Neural crest cell (in vitro differentiated cells): ENCODE measurements at places on chromosomes 13 and 19. TPM values are rescaled to one million over a fixed set of nuclear protein-coding genes. Genes with fewer than 3 reads are reported as not detected.

Gene ADGRE1
- total RNA-seq, result not detected in 2 replicates

Gene OR7D2
- 1.6 and 1.9 TPM in 2 replicates for total RNA-seq

Gene CYSLTR2
- total RNA-seq, result not detected in 2 replicates

Gene ZNF440
- 19.7 and 22.2 TPM in 2 replicates for total RNA-seq

Gene CYP4F2
- not detected in 2 replicates for total RNA-seq

Gene ZNF90
- total RNA-seq, result 27.3 and 27.4 TPM in 2 replicates

Gene CCDC70
- not detected in 2 replicates for total RNA-seq

Gene SPACA4
- not detected in 2 replicates for total RNA-seq

Gene FSD1
- total RNA-seq, result 51.9 and 53.5 TPM in 2 replicates
